ENCODE measurements at places on chromosomes 16 and 17. TPM values are rescaled to one million over a fixed set of nuclear protein-coding genes. Genes with fewer than 3 reads are reported as not detected.

DNA sequence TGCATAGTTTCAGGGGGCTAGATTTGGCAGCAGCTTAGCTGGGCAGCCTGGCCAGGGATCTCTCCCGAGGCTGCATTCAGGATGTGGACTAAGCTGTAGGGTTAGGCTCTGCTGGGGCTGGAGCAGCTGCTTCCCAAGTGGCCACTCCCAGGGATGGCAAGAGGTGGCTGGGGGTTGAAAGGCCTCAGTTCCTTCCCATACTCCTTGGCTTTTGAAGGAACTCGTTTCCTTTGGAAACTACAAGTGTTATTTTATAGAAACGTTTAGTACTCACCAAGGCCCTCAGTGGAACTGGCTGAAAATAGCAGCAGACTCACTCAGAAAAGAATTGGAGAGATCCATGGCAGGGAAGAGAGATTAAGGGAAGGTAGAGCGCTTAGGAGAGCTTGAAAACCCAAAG is 76.4 kb downstream of the WWP2 start:
- peak; percentile 10 for DNase-seq

DNA sequence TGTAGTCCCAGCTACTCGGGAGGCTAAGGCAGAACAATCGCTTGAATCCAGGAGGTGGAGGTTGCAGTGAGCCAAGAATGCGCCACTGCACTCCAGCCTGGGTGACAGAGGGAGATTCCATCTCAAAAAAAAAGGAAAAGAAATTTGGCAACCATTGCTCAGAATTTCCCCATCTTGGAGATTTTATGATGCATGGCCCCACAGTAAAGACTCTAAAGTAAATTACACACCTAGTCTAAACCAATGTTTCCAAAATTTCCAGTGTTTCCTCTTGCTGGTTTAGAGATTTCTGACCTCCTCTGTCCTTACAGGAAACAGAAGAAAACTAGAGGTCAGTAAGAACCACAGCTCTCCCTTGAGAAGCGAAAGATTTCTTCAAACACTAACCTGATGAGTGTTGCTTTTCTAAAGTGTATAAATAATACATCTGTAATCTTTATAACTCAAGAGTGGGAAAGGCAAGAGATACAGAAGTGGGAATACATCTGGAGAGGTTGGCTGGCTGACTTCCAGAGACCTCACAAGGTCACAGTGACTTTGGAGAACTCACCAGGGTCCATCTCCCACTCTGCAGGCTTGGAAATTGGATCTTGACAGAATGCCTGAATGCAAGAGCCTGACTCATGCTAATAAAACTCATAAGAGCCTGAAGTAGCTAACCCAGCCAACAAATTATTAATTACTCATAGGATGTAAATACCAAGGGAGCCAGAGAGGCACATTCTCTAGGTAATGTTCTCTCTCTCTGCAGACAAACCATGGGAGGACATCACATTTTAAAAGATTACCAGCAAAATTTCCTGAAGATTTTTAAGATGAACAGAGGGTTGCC is 8.8 kb downstream of the ADAT1 start:
- peak; percentile 26 for DNase-seq

DNA sequence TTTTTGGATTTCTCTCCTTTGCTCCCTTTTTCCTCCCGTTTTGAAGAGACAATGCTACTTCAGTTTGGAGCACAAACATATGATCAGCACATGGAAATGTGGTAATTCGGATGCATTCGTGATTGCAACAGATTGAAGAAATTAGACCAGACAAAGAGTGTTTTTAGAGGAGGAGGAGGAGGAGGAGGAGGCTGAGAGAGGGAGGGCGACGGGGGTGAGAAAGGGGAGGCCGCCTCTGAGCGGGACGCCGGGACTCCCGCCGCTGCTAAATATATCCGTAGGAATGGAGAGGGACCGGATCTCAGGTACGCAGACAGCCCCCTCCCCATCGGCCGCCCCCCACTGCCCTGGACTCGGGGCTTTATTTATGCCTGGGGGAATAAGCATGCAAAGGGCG is 179.3 kb downstream of the SEC14L1 start:
- peak; percentile 89 for DNase-seq

DNA sequence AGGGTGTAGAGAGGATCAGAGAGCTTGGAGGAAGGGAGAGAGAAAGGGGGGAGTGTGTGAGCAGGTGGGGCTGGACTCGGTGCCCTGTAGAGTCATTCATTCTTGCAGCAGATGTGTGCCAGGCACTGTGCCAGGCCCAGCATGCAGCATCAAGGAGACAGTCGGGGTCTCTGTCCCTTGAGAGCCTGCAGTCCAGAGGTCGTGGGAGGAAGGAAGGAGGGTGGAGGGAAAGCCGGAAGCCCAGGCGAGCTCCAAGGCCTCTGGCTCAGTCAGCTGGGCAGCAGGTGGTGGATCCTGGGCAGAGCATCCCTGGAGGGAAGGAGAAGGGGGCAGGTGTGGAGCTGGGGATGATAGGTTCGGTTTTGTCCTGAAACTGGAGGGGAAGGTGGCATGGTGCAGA is 27.5 kb downstream of the EPN2 start:
- DNase-seq: no peak

GRCh38 chr17:9228408-9229159 is 207.3 kb downstream of the NTN1 start:
- DNase-seq: peak; percentile 74

- DNase-seq: no peak
Observed at GRCh38 chr17:80224683-80225082, 4.5 kb downstream of the SLC26A11 start.

DNA sequence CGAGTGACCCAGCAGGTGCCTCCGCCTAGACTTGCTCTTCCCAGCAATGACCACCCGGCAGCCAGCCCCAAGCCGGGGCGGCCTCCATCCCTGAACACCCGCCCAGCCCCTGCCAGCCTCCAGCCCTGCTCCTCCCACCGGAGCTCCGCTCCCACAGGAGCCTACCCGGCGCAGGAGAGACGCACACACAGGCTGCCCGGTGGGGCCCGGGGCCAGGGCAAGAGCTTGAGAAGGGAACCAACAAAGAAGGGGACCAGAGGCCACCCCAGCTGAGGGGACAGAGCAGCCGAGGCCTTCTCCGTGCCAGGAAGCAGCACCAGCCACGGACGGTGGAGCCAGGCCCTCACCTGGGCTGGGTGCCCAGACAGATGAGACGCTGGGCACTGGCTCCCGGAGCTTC is 13.8 kb downstream of the PKD1 start:
- DNase-seq: no peak

GRCh38 chr17:13200671-13201070 is 182.8 kb upstream of the ELAC2 start:
- no peak for DNase-seq

- peak; percentile 68 for DNase-seq
Observed at GRCh38 chr17:73349138-73349537, 37.3 kb upstream of the CDC42EP4 start.

DNA sequence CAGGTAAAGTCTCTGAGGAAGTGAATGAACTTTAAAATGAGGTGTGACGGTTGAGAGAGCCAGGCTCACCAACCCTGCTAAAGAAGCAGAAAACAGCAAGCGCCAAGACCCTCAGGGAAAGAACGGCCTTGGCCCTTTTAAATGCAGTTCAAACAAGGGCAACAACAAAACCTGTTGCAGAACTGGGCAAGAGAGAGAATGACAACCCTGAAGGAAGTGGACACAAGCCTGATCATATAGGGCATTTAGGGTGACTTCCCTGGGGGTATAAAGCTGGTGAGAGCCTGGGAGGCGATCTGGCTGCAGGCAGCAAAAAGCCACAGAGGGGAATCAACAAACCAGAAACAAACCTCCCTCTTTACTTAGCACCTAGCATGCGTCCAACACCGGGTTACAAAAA is 1.0 kb downstream of the CPPED1 start:
- DNase-seq: no peak

- no peak for DNase-seq
Observed at GRCh38 chr17:77555741-77556291, 402.7 kb upstream of the TNRC6C start.

DNA sequence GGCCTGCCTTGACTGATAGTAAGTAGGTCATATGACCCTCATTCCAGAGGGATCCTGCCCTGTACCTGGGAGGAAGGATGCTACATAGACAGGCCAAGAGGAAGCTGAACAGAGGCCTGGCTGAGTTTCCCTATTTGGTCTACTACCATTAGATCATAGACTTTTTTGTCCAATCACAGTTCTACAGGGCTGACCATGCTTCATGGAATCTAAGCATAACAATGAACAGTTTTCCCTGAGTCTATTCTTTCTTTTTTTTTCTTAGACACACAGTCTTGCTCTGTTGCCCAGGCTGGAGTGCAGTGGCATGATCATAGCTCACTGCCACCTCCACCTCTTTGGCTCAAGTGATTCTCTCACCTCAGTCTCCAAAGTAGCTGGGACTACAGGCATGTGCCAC is 3.9 kb downstream of the GPR179 start:
- DNase-seq: no peak

DNA sequence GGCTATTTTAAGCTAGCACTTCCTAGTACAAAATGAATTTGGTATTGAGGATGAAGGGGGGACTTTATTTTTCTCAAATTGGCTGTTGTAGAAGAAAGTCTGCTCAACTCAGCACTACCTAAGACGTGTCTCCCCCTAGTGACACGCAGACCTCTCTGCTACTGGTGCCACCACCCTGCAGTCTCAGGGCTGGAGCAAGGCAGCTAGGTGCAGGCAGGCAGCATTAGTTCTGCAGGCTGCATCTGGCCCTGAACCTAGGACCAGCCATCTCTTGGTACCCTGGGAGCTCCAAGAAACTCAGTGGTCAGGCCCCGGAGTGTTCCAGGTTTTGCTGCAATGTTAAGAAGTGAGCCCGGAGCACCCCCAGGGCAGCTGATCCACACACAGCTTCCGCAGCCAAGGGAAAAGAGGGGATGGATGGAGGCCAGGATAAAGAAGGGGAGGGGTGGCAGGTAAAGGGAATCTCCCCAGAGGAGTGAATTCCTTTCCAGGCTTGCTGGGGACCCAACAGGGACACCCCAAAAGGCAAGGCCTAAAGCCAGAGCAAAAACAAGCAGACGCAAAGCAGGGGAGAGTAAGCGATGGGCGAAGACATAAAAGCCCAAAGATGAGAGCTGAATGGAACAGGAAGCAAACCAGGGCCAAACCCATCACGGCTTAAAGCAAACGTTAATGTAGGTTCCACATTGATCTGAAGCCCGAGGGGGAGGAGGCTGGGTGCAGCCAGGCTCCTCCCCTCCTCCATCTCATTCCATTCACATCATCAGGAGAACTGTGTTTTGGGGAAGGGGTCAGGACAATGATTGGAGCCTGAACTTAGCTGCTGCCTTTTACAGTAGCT is 200.5 kb downstream of the ZFHX3 start:
- peak; percentile 61 for DNase-seq

DNA sequence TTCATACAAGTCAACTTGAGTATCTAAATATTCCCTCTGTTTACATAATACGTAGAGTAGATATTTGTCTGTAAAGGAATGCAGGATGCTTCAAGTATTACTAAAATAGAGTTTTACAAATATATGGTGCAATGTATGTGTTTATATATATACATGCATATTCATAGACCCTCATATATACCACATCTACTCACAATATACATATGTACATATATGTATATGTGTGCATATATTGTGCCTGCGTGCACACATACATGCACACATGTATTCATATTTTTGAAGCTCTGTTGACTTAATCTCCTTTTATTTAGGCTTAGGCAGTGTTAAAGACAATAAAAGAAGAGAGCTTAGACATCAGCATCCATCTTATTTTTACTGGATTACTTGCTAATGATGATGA is 616.6 kb upstream of the GOT2 start:
- DNase-seq: no peak

- DNase-seq: peak; percentile 36
Observed at GRCh38 chr16:642189-643049, 791 bp downstream of the MCRIP2 start.

GRCh38 chr16:85240982-85241924 is 129.0 kb upstream of the CIBAR2 start:
- no peak for DNase-seq

DNA sequence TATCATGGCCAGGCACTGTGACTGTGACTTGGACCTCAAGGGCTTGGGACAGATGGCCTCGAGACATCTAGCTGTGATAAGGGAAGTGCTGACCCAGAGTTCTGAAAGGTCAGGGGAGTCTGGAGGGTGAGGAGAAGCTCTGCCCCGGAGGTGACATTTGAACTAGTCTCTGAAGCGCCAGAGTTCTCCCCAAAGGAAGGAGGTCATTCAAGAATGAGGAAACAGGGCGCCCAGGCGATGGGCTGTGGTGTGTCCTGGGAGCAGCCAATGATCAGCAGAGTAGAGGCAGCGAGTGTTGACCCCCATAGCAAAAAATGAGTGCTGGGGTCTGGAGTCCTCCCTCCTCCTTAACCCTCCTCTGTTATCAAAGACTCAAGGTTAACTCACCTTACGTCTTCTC is 4.9 kb downstream of the STARD3 start:
- no peak for DNase-seq

DNA sequence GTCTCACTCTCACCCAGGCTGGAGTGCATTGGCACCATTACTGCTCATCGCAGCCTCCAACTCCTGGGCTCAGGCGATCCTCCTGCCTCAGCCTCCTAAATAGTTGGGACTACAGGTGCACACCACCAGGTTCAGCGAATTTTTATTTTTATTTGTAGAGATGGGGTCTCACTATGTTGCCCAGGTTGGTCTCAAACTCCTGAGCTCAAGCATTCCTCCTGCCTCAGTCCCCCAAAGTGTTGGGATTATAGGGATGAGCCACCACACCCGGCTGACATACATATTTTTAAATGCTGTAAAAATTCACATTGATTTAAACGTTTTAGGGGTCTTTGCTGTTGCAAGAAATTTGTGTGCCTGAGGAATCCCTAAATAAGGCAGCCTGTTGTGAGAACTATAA is 24.8 kb upstream of the SEC14L1 start:
- no peak for DNase-seq

DNA sequence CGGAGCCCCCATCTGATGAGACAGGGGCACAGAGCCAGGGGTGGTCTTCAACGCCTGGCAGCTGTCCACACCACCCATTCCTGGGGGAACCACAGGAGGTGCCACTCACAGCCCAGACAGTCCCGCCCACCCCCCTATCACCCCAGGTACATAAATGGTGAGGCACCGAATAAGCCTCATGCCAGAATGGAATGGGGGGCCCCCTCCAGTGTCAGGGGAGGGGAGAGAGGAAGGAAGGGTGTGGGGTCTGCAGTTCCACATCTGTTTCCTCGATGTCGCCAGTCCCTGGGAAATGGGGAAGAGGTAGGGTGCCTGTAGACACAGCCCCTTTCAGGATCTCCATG is 1.7 kb downstream of the TMC6 start:
- no peak for DNase-seq

PNMT gene
- total RNA-seq: 27.2 TPM

ZNF624 gene
- total RNA-seq: 6.9 TPM

MTSS2 gene
- 82.3 TPM for total RNA-seq

ACSM2B gene
- not detected for total RNA-seq

ASGR1 gene
- 20.2 TPM for total RNA-seq

CDRT15L2 gene
- not detected for total RNA-seq

ADAMTS18 gene
- total RNA-seq: 0.06 TPM

DHRS7C gene
- 0.63 TPM for total RNA-seq

ABCC6 gene
- 4.8 TPM for total RNA-seq

CA4 gene
- 0.18 TPM for total RNA-seq

GPT2 gene
- total RNA-seq: 34.4 TPM

IL4R gene
- total RNA-seq: 66.1 TPM

GINS2 gene
- 8.9 TPM for total RNA-seq

DOC2B gene
- total RNA-seq: 0.35 TPM

SCNN1B gene
- total RNA-seq: not detected
